ENCODE measurements at places on chromosomes 5 and 9.

GRCh38 chr5:65364907-65365306, 116.8 kb downstream of the ADAMTS6 start:
- no peak for DNase-seq

GRCh38 chr9:117145081-117145480, 269.8 kb downstream of the ASTN2 start:
- DNase-seq: no peak

- no peak for DNase-seq
Measured at GRCh38 chr5:11153670-11154382, 392.8 kb upstream of the DAP start.

GRCh38 chr5:59168067-59168466, 585.2 kb downstream of the RAB3C start:
- no peak for DNase-seq

- DNase-seq: no peak
Measured at GRCh38 chr9:106927916-106928315, 65.0 kb downstream of the ZNF462 start.

DNA sequence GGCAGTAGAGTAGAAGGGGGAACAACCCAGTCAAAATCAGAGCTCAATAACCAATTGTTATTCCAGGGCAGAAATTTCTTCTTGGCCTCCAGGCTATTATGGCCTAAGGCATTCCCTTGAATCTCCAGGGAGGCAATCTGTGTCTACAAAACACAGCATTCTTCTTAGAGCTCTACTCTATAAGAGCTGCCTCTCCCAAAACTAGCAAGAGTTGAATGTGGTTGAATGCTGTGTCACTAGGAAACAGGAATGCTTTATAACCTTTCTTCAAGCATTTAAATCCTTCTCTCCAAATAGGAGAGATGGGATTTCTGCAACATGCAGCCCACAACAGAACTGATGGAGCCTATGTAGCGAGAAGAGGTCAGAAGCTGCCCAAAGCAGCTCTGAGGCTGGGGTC, 97.1 kb upstream of the APC start:
- DNase-seq: no peak

DNA sequence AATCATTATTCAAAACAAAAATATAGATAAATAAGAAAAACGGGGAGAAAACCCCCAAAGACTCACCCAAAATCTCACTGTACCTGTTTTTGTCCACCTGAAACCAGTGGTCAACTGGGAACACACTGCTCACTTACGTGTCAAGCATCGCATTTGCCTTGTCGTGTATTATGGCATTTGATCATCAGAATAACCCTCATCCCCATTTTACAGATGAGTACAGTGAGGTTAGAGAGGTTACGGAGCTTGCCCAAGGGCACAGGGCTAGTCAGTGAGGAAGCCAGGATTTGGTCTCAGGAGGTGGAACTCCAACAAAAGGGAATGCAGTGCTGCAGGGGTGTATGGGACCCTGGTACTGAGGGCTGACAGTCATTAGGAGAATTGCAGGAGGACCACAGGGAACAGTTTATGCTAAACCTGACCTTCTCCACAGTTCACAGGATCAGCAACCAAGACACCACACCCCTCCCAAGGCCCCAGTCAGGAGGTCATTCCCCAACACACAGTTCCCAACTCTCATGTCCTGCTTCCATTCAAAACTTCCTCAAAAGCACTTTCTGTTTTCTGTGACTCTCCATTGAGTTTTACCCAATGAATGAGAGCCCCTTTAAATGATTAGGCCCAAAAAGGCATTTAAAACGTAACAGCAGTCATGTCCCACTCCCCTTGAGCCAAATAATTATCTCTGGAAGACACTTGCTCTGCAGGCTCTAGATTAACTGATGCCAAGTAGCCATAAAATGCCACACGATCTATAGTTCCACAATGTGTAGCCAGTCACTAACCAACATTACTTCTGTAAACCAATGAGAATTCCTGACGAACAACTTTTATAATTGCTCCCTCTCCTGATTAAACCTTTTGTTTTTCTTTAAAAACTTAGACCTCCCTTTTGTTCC, 50.8 kb downstream of the CTSL start:
- no peak for DNase-seq

DNA sequence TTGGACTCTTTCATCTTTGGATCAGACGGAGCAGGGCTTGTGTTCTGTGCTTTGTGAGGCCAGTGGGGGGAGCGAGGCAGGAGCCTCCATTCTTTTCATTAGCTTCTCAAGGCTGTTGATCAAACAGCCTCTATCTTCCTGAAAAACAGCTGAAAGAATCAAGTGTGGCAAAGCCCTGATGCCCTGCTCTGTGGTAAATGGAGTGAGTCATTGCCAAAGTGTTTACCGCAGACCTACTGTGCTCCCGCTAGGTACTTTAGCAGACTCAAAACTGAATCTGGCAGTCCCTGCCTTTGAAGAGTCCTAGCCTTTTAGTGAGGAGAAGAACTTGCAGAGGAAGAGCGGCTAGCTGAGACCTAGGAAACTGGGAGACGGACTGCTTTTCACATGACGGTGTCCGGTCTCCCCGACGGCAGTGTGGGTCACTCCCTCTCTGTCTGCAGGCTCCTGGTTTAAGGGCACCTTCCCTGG, 3.3 kb downstream of the ANKRD33B start:
- no peak for DNase-seq

GRCh38 chr5:135832941-135833920, 1.2 kb upstream of the SLC25A48 start:
- DNase-seq: no peak

GRCh38 chr5:135097390-135097789, 63.4 kb upstream of the PITX1 start:
- no peak for DNase-seq

GRCh38 chr9:111662576-111663300, 1.3 kb downstream of the GNG10 start:
- DNase-seq: no peak

DNA sequence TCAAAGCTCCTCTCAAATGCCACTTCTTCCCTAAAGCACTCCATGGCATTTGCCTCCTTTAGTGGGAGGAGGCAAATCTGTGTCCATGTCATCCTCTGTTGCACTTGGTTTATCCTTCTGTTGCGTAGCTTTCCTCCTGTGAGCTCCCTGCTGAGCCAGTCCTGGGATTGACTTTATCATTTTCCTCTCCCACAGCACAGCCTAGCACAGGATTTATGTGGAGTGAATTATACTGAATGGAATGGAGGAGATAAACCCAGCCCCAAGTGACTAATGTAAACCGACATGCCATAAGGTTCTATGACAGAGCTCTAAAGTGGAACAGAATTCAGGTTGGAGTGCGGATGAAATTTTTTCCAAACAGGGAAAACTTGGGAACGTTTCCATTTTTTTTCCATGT, 26.4 kb upstream of the TOMM5 start:
- DNase-seq: no peak

DNA sequence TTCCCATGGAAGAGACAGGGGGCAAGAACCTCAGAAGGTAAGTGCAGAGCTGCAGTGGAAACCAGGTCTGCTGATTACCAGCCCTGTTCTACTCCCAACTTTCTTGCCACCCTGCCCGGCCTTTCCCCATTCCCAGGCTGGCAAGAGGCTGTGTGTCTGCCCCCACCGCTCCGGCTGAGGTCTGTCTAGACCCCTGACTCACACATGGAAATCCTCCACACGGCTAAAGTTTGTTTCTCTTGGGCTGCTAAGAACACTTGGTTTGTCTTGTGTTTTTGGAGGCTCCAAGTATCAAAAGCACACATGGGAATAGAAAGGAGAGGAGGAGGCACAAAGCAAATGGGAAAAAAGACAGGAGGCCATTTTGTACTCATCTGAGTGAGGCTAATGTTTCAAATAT, 168.3 kb downstream of the GABBR2 start:
- DNase-seq: no peak

DNA sequence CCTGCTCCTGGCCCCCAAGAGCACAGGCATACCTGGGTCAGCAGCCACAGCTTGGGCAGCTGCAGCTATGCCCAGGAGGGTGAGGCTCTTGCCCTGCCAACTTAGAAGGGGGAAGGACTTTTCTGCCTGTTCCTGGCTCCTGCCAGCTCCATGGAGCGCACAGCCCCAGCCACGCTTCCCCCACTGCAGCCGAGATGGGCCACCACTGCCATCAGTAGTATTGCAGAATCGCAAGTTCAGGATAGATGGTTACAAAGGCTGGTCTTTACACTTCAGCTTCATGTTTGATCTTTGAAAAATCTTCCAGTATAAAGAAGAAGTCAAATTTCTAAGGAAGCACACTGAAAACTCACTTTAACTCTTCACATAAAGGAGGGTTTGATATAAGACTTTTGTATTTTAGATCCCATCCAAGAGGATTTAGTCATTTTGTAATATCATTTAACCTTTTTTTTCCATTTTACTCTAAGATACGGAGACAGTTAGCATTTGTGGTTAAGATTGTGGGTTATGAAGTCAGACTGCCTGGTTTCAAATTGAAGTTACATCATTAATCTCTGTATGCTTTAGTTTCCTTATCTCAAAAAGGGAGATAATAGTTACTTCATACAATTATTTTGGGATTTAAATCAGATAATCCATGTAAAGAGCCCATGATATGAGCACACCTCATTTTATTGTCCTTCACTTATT, 81.8 kb downstream of the NLN start:
- DNase-seq: no peak

DNA sequence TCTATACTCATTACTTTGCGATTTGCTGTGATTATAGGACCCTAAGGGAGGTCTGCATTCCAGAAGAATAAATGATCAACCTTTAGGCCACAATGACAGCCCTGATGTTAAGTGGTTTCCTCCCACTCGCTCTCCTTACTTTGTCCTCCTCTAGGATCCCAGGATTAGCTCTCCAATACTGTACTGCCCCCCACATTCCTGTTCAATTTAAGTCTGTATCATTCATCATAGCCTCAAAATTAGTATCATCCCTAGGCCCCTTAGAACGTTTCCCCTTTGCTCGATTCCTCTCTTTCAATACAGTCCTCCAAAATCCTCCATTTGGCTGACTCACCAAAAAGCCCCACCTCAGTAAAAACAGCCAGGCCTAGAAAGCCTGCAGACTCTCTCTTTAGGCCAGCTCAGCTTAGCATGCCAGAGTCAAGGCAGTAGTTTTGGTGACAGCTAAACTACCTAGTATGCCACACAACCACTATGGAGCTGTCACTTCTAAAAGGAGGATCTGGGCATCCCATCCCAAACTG, 24.4 kb downstream of the RNF145 start:
- DNase-seq: no peak

DNA sequence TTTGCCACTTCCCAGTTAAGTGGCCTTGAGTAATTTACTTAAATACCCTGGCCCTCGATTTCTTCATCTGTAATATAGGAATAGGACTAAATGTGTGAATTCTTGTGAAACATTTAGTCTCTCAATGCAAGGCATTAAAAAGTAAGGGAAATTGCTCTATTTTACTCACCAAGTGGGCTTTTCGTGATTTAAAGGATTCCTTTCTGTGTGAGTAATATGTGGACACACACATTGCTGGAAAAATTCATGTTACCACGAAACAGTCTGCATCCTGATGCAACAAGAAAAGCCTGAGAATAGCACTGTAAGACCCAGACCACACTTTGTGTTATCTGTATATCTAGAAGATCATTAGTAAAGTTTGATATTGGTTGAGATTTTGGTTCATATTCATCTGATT, 1243.0 kb upstream of the CDH9 start:
- DNase-seq: no peak

DNA sequence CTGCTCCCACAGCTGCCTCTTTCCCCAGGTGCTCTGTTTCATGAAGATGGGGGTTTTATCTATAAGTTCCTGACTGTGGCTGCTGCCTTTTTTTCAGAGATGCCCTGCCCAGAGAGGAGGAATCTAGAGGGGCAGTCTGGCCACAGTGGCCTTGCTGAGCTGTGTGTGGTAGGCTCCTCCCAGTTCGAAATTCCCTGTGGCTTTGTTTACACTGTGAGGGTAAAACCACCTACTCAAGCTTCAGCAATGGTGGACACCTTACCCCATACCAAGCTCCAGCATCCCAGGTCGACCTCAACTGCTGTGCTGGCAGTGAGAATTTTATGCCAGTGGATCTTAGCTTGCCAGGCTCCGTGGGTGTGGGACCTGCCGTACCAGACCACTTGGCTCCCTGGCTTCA, 250.0 kb downstream of the FER start:
- no peak for DNase-seq

DNA sequence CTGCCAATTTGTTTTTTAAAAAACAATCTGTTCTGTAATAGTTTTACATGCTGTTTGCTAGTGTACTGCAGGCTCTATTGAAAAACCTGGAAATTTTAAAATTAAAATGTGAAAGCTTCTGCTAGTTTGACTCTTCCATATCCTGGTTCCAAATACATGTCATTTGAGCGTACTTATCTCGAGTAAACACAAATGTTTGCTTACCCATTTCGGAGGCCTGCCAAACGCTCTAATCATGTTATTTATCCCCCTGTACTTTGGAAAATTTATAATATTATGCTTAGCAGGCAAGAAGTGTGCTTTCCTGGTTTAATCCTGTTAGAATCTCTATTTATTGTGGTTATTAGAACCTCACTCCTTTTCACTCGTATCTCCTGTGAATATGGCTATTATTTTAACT, 476.8 kb upstream of the CYLC2 start:
- DNase-seq: no peak

- DNase-seq: no peak
Measured at GRCh38 chr5:111854186-111854585, 97.2 kb upstream of the NREP start.

DNA sequence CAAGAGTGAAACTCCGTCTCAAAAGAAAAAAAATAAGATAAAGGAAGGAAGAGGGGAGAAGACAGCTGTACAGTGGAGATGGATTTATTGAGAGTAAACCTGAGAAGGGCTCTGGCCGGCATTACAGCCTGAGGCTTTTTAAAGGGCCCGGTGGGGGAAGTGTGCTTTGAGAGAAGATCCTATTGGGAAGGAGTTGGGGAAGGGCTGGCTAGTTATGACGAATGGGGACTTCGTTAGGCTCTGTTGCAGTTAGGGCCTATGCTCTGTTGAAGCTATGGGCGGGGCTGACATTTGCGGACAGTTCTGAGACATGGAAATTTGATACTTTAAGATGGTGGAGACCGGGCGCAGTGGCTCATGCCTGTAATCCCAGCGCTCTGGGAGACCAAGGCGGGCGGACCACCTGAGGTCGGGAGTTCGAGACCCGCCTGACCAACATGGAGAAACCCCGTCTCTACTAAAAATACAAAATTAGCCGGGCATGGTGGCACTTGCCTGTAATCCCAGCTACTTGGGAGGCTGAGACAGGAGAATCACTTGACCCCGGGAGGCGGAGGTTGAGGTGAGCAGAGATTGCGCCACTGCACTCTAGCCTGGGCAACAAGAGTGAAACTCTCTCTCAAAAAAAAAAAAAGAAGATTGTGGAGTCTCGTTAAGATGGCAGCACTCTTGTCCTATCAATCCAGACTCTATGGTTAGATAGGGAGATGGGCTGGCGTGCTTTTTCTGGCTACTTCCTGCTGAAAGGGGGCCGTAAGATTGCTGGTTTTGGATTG, 33.2 kb downstream of the C9orf50 start:
- no peak for DNase-seq

GRCh38 chr9:21144603-21145002, 3.0 kb upstream of the IFNW1 start:
- no peak for DNase-seq

- no peak for DNase-seq
Measured at GRCh38 chr5:126516133-126516532, 78.9 kb downstream of the ALDH7A1 start.

GRCh38 chr9:131593936-131594665, 48.8 kb downstream of the PRRT1B start:
- no peak for DNase-seq

All from GM19239 (cell line).